ENCODE measurements at places on chromosomes 7 and 10.

- no peak for DNase-seq
Observed at GRCh38 chr10:31708046-31708445, 220.6 kb downstream of the ARHGAP12 start.

DNA sequence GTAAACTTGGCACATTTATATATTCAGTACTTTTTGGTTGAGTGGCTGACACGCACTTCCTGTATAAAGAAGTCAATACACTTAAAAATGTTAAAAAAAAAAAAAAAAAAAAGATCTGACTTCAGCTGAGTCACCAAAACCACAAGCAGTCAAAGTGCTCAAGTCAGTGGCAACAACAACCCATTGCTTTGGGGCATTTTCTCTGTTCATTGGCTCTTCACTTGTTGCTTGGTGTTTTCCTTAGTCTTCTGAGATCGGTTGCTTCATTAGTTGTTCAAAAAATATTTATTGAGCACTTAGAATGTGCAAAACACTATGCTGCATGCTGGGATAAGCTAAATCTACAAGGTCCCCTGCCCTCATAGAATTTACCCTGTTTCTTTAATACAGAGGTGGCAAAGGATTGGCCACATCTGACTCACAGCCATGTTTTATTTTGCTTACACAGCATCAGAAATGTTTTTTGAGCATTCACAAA lies 63.7 kb downstream of the ZNRF2 start:
- peak; percentile 47 for DNase-seq

DNA sequence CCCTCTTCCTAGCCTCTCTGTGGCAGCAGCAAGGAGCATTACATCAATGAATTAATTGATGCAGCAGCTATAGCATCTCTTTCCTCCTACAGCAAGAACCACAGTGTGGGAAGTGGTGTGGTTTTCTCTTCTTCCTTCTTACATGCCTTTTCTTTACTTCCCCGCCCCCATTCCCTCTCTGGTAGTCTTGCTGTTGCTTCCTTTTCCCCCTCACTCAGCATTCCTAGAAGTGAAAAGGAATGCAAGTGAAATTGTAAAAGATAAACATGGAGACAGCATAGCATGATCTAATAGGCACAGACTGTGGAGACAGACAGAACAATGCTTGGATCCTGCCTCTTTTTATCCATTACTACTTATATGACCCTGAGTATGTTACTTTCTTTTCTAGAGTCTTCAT lies 370.5 kb upstream of the BMPER start:
- no peak for DNase-seq

DNA sequence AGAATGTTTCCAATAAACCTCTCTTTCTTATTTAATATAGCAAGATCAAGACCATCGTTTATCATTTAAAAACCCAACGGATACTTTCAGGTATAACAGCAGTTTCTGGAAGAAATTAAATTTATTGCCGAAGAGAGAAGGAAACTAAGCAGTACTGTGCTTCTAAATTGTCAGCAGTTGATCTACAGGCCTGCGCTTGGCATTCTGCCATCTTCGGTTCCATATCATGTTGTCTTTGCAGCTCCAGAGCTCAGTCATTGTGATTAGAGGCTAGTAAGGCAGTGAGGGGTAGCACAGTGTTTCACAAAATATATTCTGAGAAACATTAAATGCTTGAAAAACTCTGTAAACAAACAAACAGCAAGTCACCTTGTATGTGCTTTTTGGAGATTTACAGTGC lies 301.3 kb downstream of the REEP3 start:
- no peak for DNase-seq

DNA sequence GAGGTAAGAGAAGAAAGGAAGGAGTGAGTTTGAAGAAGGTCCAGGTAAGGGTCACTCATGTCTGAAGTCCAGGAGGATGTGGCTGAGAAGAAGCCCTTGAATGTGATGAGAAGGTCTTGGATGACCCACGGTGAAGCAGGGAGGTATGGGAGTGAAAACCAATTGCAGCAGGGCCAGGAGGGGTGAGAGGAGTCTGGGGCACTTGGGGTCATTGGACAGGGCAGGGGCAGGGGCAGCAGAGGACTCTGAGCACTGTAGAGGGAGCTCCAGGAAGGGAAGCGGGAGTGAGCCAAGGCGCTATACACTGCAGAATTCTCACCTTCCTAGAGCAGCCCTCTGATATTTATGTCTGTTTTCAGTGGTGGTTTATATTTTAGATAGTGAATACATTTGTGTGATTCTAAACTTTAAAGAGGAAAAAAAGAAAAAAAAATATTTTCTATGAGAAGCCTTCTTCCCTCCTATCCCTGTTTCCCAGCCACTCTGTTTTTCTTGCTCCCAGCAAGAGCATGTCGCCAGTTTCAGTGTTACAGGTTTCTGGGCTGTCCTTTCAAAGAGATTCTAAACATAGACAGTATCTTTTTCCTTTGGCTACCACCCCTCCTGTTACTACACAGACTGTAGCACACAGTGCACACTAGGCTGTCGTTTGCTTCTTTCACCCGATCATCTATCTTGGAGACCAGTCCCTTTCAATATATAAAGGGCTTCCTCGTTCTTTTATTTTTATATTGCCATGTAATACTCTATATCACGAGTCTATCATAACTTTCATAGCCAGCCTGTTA lies 24.5 kb downstream of the BLVRA start:
- no peak for DNase-seq

GRCh38 chr7:154685564-154685901 lies 317.4 kb downstream of the PAXIP1 start:
- DNase-seq, result no peak

- no peak for DNase-seq
Observed at GRCh38 chr10:127802531-127803095, 65.6 kb downstream of the FOXI2 start.
